ENCODE measurements at places on chromosomes 1 and 21. TPM values are rescaled to one million over a fixed set of nuclear protein-coding genes. Genes with fewer than 3 reads are reported as not detected.

SH3BGR gene
- total RNA-seq, result 12.2 TPM

SUCO gene
- total RNA-seq, result 109 TPM

- H3K4me1 ChIP-seq, result no peaks in the 10 kb centered on the region
- H3K27ac ChIP-seq, result no peak overlapping the region
- DNase-seq, result no peak
- H3K4me3 ChIP-seq, result no peak overlapping the region
These were observed 76.0 kb upstream of the ATF3 start for GRCh38 chr1:212532469-212533147.

DNA sequence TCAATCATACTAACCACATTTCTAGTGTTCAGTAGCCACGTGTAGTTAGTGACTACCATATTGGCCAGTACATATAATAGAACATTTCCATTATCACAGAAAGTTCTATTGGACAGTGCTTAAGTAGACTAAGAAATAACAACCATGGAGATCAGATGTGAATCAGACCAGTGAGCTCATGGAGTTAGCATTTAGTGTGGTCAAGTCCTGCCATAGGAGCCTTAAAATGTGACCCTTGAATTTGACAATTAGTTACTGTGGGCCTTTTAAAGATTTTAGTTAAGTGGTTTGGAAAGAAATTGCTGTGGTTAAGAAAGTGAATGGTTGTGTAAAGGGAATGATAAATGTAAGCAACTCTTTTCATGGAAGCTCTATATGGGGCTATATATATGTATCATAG lies 123.4 kb downstream of the POU2F1 start:
- H3K4me1 ChIP-seq, result peaks cover 16% of the 10 kb centered on the region
- H3K27ac ChIP-seq, result no peak overlapping the region
- no peaks in the 10 kb centered on the region for H3K27me3 ChIP-seq

DNA sequence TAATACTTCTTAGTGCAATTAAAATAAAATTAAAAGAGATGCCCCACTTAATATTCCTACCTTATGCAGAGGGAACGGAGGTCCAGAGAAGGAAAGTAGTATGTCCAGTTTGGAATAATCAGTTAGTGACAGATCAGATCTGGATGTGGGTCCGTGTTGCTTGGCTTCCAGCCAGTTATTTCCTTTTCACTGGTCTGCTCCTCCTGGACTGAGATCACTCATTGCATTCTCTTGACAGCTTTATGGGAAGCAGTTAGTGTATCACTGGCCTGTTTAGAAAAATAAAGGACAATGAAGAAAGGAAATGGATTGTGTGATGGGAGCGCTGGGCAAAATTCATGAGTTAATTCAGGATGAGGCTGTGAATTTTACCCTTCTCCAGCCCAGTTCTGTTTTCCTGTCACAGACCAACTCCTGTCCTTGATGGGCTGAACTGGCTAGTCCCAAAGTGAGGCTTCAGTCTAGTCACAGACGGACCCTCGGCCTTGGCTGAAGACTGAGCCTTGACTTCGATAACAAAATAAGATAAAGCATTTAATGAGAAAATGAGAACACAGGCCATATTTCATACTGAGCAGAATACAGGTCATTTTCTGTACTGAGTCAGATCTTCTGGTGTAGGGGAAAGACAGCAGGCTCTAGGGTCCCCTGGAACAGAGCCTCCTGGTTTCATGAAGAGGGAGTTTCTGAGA lies 85.2 kb upstream of the TRABD2B start:
- no peaks in the 10 kb centered on the region for H3K27me3 ChIP-seq
- H3K27ac ChIP-seq, result no peak overlapping the region
